ENCODE measurements at places on chromosomes 3 and 15. TPM values are rescaled to one million over a fixed set of nuclear protein-coding genes. Genes with fewer than 3 reads are reported as not detected.

SPG21 gene
- 78.7 TPM for total RNA-seq

CCR8 gene
- not detected for total RNA-seq

RARRES1 gene
- total RNA-seq, result 4.9 TPM

ABHD10 gene
- 38.0 TPM for total RNA-seq

TP53BP1 gene
- 74.5 TPM for total RNA-seq

DUOXA2 gene
- not detected for total RNA-seq

SNTN gene
- not detected for total RNA-seq

EID1 gene
- 203 TPM for total RNA-seq
